ENCODE measurements at places on chromosomes 1 and 21.

DNA sequence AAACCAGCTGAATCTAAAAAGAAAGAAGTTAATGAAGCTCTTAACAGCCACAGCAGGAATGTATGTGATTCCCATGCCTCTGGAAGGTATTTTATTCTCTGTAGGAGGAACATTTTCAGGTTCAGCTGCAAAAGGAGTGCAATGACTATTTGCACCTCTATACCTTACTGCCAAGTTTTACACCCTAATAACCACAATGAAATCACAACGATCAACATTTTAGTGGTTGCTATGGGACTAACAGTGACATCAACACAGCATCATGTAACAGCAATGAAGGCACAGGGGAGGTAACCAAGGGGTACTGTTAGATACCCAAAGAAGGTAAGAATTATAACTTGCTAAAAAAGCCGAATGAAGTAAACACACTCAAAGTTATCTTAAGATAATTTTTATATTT lies 116.3 kb upstream of the HP1BP3 start:
- no peak overlapping the region for H3K27ac ChIP-seq
- H3K36me3 ChIP-seq: peaks cover 13% of the 10 kb centered on the region
- H3K27me3 ChIP-seq: no peaks in the 10 kb centered on the region
- no peak for DNase-seq
- peaks cover 5% of the 10 kb centered on the region for H3K4me1 ChIP-seq

GRCh38 chr1:204438628-204439027 lies 27.0 kb upstream of the PPP1R15B start:
- no peak overlapping the region for H3K27ac ChIP-seq
- no peaks in the 10 kb centered on the region for H3K4me1 ChIP-seq
- no peak for DNase-seq
- no peaks in the 10 kb centered on the region for H3K36me3 ChIP-seq
- no peak overlapping the region for H3K4me3 ChIP-seq
- H3K27me3 ChIP-seq: no peaks in the 10 kb centered on the region

- no peak for DNase-seq
- H3K27me3 ChIP-seq: no peaks in the 10 kb centered on the region
These were observed 29.5 kb downstream of the PIK3R3 start for GRCh38 chr1:46102769-46103476.

DNA sequence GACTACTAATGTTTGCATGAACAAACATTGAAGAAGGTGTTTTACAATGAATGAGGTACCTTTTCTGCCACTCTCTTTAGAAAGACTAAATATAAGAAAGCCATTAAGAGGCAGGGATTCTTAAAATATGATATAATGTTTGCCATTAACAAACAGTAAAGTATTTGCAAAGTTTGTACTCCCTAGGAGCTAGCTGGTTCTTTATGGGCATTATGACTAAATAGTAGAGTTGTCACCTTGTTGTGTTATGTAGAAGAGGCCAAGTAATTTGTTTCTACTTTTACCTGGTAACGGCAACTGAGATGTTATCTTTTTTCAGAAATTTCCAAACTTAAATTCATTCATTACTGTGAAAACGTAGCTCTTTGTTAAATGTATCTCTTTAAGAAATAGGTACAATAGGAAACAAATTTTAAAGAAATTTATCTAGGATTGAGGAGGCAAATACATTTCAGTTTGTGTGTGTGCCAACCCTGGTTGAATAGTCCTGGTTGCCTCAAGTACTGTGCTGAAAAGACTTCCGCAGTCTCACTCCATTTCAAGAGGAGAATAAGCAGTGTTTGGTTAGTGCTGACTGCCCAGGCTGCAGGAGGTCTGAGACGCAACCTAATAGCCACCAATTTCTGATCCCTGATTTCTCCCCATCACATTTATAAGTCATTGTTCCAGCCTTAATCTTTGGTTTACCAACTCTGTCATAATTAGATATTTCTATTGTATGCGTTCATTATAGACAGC lies 52.1 kb downstream of the WDR3 start:
- H3K27me3 ChIP-seq: no peaks in the 10 kb centered on the region
- DNase-seq: no peak
- H3K27ac ChIP-seq: no peak overlapping the region
- H3K4me1 ChIP-seq: no peaks in the 10 kb centered on the region
- H3K36me3 ChIP-seq: no peaks in the 10 kb centered on the region

DNA sequence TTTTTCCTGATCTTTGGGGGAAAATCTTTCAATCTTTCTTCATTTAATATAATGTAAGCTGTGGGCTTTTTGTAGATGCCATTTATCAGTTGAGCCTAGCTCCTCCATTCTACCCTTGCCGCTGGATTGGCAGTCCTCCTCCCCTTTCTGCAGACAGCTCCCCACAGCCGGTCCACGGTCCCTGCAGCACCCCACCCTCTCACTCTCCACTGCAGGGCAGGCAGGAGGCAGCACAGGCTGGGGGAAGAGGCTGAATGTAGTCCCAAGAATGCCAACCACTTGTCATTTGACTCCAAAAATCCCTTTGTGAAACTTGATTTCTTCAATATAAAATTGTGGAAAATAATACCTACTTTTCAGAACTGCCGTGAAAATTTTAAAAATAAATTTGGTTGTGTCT lies 96.7 kb downstream of the SYT2 start:
- no peaks in the 10 kb centered on the region for H3K36me3 ChIP-seq
- H3K4me1 ChIP-seq: no peaks in the 10 kb centered on the region
- DNase-seq: no peak
- no peak overlapping the region for H3K4me3 ChIP-seq
- H3K27me3 ChIP-seq: no peaks in the 10 kb centered on the region

- no peak for DNase-seq
- no peaks in the 10 kb centered on the region for H3K4me1 ChIP-seq
- H3K27me3 ChIP-seq: no peaks in the 10 kb centered on the region
- H3K27ac ChIP-seq: no peak overlapping the region
- H3K36me3 ChIP-seq: peaks cover 12% of the 10 kb centered on the region
These were observed 72.7 kb downstream of the SLC66A1 start for GRCh38 chr1:19384772-19385187.

DNA sequence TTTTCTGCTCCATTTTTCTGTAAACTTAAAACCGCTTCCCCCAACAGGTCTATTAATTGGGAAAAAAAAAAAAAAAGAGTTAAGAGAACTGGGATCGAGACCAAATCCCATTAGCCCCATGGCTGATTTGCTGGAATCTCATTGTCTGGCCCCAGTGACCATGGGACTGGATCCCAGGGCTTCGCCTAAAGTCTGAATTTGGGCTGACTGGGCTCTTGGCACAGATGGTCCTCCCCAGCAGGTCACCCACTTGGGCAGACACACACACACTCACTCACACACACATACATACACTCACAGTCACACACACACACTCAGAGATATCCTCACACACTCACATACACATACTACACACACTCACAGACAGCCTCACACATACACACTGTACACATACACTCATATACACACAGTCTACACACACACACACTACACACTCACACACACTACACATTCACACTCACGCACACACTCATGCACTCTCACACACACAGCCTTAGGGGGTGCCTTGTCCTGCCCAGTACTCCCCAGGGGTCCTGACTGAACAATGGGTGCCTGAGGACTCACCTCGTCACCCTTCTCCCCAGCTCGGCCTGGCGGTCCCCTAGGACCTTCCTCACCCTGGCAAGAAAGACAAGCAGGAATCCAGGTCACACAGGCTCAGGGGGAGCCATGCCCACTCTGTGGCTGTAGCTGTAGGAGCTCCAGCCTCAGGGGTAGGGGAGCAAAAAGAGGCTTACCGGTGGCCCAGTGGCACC lies 7.5 kb downstream of the COL9A2 start:
- no peaks in the 10 kb centered on the region for H3K36me3 ChIP-seq
- H3K4me1 ChIP-seq: peaks cover 40% of the 10 kb centered on the region
- no peak overlapping the region for H3K4me3 ChIP-seq
- no peak overlapping the region for H3K27ac ChIP-seq
- H3K27me3 ChIP-seq: no peaks in the 10 kb centered on the region

DNA sequence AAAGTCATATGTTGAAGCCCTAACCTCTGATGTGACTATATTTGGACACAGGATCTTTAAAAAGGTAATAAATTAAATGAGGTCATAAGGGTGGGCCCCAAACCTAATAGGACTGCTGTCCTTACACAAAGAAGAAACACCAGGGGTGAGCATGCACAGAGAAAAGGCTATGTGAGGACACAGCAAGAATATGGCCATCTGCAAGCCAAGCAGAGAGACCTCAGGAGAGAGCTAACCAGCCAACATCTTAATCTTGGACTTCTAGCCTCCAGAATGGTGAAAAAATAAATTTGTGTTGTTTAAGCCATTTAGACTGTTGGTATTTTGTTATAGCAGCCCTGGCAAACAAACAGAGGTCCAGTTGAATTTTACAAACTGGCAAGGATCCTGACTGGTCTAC lies 223.9 kb downstream of the LTN1 start:
- no peak overlapping the region for H3K27ac ChIP-seq
- DNase-seq: no peak
- no peaks in the 10 kb centered on the region for H3K27me3 ChIP-seq
- H3K4me1 ChIP-seq: no peaks in the 10 kb centered on the region
- no peaks in the 10 kb centered on the region for H3K36me3 ChIP-seq

DNA sequence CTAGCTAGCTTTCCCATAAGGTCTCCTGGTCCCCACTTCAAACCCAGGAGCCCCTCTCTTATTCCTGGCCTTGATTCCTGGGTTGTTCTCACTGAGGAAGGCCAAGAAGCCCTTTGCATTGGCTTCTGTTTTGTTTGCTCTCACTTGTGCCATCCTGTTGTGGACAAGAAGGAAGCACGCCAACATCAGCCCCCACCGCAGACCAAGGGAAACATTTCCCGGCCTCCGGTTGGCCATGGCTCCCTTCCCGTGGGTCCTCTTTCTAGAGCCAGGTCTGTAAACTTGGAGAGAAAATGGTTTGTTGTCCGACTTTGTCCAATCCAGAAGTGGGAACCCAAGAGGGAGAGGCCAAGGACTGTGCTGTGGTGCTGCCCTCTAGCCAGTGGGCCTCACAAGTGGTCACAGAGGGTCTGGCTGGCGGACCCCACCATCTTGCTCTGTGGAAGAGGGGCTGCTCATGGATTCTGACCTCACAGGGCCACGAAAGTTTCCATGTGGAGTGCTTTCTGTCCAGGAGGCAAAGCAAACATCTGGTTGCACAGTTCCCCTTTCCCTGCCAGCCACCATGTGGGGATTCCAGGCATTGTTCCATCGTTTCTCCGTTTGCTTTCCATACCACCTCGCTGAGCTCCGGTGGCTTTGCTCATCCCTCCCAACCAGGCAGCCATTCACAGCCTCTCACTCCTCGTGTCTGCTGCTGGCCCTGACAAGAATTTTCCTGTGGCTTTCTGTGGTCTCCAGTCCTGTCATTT lies 18.9 kb upstream of the TENT5C start:
- no peak overlapping the region for H3K27ac ChIP-seq
- DNase-seq: no peak
- H3K4me3 ChIP-seq: no peak overlapping the region

- H3K36me3 ChIP-seq: no peaks in the 10 kb centered on the region
- no peaks in the 10 kb centered on the region for H3K27me3 ChIP-seq
- H3K4me1 ChIP-seq: no peaks in the 10 kb centered on the region
- no peak overlapping the region for H3K4me3 ChIP-seq
- H3K27ac ChIP-seq: no peak overlapping the region
- DNase-seq: no peak
These were observed 505.2 kb upstream of the NR5A2 start for GRCh38 chr1:199522338-199522737.

DNA sequence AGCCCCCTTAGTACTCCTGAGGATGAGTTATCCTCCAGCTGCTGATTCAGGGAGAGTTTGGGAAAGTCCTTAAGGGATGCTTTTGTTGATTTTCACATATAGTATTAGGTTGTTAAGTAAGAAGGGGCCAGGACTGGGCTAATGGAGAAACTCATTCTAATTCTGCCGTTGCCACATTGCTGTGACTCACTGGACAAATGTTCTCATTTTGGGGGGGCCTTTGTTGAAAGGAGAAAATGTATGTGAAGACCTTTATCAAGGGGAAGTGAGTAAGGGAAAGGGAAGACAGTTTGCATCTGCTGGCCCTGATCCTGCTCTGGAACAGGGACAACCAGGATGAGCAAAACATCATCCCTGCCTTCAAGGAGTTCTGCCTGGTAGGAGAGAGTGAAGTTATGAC lies 123.2 kb upstream of the FGGY start:
- H3K4me3 ChIP-seq: no peak overlapping the region
- no peaks in the 10 kb centered on the region for H3K36me3 ChIP-seq
- H3K27me3 ChIP-seq: no peaks in the 10 kb centered on the region

- no peak overlapping the region for H3K4me3 ChIP-seq
- H3K4me1 ChIP-seq: no peaks in the 10 kb centered on the region
- no peak for DNase-seq
- H3K36me3 ChIP-seq: no peaks in the 10 kb centered on the region
These were observed 4.1 kb upstream of the REG4 start for GRCh38 chr1:119815361-119815760.

DNA sequence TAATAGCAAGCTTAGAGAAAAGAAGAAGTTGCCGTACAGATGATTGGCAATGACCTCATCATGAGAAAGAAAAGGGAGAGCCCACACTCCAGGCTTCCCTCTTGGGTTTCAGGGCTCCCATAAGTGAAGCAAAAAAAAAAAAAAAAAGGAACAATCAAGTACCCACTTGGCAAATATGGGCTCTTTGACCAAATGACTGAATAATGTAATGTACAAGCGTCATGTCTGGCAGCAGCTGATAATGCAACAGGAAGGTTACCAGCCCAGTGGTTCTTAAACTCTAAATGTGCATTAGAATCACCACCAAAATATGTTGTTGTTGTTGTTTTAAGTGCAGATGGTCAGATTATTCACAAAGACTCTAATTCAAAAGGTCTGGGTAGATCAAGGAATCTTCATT lies 13.5 kb downstream of the TNFSF4 start:
- no peak overlapping the region for H3K27ac ChIP-seq
- H3K27me3 ChIP-seq: no peaks in the 10 kb centered on the region
- no peaks in the 10 kb centered on the region for H3K36me3 ChIP-seq
- DNase-seq: peak; percentile 48

GRCh38 chr1:39960431-39960958 lies 5.5 kb downstream of the MFSD2A start:
- peak; percentile 91 for DNase-seq
- peak overlapping the region; percentile 77 for H3K27ac ChIP-seq
- peak overlapping the region; percentile 55 for H3K4me3 ChIP-seq
- H3K27me3 ChIP-seq: no peaks in the 10 kb centered on the region
- peaks cover 33% of the 10 kb centered on the region for H3K36me3 ChIP-seq
- H3K4me1 ChIP-seq: peaks cover 46% of the 10 kb centered on the region

GRCh38 chr1:235908742-235909520 lies 42.2 kb upstream of the LYST start:
- no peaks in the 10 kb centered on the region for H3K4me1 ChIP-seq
- no peak for DNase-seq
- no peaks in the 10 kb centered on the region for H3K27me3 ChIP-seq
- H3K36me3 ChIP-seq: no peaks in the 10 kb centered on the region
- H3K4me3 ChIP-seq: no peak overlapping the region

DNA sequence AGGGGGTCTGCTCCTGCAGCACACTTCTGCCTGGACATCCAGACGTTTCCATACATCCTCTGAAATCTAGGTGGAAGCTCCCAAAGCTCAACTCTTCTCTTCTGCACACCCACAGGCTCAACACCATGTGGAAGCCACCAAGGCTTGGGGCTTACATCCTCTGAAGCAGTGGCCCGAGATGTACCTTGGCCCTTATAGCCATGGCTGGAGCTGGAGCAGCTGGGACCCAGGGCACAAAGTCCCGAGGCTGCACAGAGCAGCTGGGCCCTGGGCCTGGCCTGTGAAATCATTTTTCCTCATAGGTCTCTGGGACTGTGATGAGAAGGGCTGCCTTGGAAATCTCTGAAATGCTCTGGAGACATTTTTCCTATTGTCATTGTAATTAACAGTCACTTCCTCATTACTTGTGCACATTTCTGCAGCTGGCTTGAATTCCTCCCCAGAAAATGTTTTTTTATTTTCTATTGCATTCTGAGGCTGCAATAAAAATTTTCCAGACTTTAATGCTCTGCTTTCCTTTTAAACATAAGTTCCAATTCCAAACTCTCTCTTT lies 645.6 kb downstream of the RWDD3 start:
- DNase-seq: no peak
- H3K36me3 ChIP-seq: no peaks in the 10 kb centered on the region
- no peak overlapping the region for H3K4me3 ChIP-seq
- H3K27me3 ChIP-seq: no peaks in the 10 kb centered on the region
- no peaks in the 10 kb centered on the region for H3K4me1 ChIP-seq
